CD4-positive, alpha-beta T cell (primary cell): ENCODE measurements at places on chromosomes 4 and X.
A peak's percentile ranks its signal among the peaks of the same experiment; 100 is the strongest.

GRCh38 chr4:75512386-75513211 is 1.6 kb downstream of the RCHY1 start:
- no peak for DNase-seq

DNA sequence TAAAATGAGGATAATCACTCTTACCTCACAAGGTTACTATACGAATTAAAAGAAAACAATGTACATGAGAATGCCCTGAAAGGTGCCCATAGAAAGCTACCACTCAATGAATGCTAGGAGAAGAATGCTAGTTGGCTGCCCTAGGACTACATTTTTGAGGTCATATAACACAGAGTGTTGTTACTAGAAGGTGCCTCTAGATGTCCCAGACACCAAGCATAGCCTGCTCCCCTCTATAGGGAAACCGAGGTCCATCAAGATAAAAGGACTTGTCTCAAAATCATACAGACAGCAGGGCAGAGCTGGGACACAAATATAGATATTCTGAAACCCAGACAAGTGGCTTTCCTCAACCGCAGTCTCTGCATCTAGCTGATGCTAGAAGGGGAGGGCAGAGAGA is 147.0 kb upstream of the ARHGEF9 start:
- DNase-seq = no peak

DNA sequence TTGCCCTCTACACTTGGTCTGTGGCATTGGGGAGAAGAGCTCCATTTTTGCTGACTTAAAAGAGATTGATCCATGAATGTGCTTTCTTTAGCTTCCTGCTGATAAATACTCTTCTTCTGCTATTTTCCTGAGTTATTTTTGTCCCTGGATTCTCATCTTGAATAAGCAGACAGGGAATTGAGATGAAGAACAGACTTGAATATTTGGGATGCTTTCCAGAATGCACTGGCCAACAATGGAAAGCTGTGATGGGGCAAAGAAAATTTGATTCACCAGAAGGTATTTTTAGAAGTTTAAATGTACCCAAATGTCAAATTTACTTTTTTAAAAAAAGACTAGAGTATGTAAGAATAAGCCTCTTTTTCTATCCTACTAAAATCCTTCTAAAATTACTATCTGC is 309.9 kb upstream of the PPP1R2C start:
- no peak for DNase-seq

- DNase-seq = no peak
Observed at GRCh38 chr4:186722796-186723291, 812 bp downstream of the FAT1 start.

GRCh38 chr4:134499074-134499473 is 297.5 kb upstream of the PABPC4L start:
- DNase-seq = no peak

DNA sequence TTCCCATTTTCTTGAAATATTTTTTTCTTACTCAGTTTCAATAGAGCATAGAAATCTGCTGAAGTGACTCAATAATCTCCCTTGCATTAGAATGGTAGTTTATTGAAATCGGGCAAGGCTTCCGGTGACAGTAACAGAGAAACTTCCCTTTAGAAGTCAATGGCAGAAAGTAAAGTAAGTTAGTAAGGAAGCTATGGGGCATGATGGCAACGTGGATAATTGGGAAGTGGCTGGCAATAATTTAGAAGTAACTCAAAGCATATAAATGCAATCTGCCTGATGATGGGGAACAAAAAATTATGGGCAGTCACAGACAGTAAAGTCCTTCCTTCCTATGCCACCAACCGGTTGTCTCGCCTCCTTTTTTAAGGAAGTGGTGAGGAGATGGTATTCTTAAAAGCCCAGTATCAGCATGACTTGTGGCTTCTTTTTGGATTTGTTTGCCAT is 7.6 kb downstream of the CYBB start:
- DNase-seq = no peak

GRCh38 chr4:125317525-125317877 is 2.7 kb downstream of the FAT4 start:
- DNase-seq = no peak

DNA sequence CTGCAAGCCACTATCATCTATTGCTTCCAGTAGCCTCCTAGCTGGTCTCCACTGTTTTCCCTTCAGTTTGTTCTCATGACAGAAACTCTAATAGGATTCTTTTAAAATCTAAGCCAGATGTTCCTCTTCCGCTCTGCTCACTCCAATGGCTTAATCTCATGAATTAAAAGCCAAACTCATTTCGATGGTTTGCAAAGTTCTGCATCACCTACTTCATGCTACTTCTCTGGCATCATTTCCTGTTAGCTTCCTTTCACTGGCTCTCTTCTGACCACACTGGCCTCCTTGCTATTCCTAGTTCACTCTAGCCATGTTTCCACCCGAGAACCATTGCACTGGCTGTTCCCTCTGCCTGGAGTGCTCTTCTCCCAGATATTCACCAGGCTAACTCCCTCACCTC is 102.0 kb upstream of the LSM6 start:
- no peak for DNase-seq

GRCh38 chr4:61293707-61294400 is 93.7 kb downstream of the ADGRL3 start:
- no peak for DNase-seq

DNA sequence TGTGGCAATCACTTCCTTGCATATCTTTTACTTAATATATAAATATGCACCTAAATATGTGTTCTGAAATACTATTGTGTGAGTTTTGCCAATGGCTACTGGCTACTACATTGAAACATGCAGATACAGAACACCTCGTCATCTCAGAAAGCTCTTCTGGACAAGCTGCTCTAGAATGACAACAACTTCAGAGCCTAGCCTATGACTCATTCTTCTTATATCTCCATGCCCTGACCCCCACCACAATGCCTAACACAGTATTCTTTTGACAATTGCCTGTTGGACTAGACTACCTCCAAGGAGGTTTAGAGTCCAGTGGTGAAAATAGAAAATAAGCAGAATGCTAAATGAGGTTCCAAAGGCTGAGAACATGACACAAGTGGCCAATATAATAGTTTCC is 17.6 kb upstream of the DMP1 start:
- DNase-seq = no peak

DNA sequence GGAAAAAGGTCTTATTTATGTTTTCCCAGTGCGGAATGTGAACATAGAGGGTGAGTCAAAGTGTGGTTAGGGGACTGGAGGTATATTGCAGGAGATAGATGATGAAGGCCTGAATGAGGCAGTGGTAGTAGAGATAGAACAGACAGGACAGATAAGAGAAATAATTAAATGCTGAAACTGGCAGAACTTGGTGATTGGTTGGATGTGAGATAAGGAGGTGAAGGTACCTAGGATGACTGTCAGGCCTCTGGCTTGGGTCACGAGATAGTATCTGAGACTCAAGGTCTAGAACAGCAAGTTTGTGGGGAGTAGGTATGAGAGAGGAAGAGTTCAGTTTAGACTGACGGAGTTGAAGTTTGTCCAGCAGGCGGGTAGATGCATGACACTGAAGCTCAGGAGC is 3.5 kb downstream of the MND1 start:
- no peak for DNase-seq

DNA sequence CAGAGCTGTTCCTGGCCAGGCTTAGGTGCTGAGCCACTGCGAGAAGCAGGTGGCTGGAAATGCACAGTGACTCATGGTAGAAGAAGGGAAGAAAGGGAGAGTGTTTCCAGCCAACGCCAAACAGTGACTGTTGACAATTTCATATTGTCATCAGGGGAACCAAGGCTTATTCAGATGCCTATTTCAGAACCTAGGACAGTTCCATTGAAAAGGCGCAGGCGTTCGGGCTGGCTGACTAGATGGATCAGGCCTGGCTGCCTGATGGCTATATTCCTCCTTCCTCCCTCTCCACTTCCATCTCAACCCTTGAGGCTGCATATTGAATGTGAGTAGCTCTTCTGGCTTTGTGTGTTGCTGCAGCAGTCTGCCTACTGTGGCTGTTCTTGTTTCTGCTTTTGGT is 73.0 kb upstream of the FRMPD4 start:
- no peak for DNase-seq

DNA sequence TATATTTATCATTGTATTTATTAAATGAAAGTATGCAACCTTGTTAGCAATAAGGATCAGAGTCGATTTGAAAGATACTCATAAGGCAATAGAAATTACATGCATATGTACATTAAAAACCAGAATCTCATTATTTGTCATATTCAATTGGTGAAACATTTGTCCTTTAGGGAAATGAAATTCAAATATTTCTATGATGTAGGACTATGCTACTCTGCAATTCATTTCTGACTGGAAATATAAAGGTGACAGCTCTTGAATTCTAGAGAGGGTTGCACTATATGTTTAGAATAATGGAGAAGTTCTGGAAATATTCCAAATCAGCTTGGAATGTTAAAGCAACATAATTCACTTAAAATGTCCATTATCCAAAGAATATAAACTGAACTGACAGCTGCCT is 1519.8 kb downstream of the ARAP2 start:
- DNase-seq = no peak

DNA sequence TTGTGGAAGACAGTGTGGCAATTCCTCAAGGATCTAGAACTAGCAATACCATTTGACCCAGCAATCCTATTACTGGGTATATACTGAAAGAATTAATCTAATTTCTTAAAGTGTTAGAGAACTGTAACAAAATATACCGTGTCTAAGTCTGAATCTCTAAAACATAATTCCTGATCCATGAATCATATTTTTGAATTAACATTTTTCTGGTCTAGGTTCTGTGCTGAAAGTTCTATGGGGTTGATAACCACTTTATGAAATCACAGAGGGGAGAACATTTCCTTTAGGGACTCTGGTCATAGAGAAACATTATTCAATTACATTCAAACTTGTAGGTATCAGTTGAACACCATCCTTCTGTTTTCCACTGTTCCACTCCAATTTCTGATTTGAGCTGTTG is 91.9 kb upstream of the ETNPPL start:
- no peak for DNase-seq

DNA sequence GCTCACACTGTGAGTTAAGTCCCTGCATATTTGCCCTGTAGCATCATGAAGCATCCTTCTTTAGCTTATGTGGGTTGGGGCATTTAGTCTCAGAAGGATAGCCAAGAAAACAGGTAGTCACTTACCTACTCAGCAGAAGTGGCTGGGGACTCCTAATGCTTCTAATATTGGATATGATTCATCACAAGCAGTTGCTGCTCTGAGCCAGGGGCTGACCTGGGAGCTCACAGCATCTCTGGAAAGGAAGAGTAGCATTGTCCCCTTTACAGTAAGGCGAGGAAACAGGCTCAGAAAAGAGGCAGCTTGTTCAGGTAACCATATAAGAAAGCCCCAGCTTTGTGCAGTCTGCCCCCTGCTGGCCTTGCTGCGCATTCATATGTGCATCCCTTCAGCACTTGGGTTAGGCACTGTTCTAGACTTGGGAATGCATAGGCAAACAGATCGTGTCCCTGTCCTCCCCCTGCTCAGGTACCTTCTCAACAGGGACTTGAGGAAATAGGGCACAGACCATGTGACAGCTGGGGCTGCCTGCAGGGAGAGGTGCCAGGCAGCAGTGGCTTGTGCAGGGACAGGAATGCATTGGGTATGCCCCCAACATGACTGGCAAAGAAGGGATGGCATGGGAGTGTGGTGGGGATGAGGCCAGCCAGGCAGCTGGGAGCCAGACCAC is 35.7 kb upstream of the TBC1D14 start:
- DNase-seq = peak; percentile 85

GRCh38 chrX:47543496-47543895 is 17.5 kb upstream of the ARAF start:
- no peak for DNase-seq

DNA sequence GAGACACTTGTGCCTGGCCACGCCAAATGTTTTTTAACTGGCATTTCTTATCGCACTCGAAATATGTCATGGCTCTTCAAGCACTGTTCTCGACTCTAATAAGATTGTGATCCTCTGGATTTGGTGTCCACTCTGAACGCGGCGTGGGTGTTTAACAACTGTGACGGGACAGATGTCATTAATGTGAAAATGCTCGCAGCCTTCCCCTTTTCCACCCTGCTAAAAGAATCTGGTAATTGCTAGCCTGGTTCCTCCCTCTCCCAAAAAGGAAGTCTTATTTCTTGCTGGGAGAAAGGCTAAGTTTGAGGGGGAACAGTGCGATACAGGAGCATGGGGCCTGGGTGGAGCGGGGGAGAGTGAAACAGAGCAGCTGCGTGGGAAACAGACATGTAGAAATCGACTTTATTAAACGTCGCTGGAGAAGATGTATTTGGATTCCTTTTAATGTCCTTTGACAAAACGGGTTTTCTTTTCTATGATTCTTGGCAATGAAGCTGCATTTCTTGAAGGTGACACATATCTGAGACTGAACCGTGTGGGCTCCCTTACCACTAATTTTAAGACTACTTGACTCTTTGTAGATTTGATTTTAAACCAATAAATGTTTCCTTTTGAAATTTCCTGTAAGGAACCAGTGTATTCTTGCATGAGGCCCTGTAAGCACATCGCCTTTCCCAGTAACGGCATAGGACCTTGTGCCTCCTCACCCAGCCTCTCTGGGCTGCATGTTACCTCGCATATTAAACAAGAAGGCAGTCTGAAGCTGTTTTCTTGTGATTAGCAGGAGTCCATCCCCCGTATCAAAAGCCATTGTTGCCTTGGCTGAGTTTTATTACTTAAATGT is 17.8 kb downstream of the TBC1D1 start:
- DNase-seq = no peak

DNA sequence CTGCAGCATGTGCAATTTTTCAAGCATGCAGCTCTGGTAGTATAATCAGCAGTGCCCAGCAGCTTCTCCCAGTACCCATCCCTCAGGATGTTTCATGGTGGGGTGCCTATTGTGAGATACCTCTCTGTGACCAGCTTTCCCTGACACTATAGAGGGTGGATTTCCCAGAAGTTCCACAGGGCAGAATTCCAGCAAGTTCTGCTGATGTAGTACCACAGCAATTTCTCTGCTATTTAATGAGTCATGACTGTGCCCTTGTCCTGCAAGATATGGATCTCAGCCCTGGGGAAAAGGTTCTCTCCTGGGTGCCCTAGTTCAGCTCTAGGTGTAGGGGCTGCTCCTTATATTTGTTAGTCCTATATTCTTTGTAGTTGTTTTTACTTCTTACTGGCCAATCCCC is 174.8 kb downstream of the ENOX2 start:
- no peak for DNase-seq

GRCh38 chr4:129064717-129065116 is 28.6 kb downstream of the SCLT1 start:
- no peak for DNase-seq

DNA sequence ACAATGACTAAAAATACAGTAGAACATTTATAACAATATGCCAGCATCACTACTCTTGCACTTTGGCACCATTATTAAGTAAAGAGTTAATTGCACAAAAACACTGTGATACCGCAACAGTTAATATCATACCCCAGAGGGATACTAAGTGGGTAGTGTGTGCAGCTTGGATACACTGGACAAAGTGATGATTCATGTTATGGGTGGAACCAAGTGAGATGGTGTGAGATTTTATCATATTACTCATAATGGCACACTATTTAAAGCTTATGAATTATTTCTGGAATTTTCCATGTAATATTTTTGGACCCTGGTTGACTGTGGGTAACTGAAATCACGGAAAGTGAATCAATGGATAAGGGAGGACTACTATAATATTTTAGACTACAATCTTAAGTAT is 265.3 kb downstream of the PCDH18 start:
- DNase-seq = no peak

GRCh38 chr4:38781854-38782261 is 932 bp downstream of the TLR10 start:
- no peak for DNase-seq
